HCT116 (cell line): ENCODE measurements at places on chromosomes 12 and 14. TPM values are rescaled to one million over a fixed set of nuclear protein-coding genes. Genes with fewer than 3 reads are reported as not detected.

Gene BCL7A
- 14.2 TPM for total RNA-seq

DNA sequence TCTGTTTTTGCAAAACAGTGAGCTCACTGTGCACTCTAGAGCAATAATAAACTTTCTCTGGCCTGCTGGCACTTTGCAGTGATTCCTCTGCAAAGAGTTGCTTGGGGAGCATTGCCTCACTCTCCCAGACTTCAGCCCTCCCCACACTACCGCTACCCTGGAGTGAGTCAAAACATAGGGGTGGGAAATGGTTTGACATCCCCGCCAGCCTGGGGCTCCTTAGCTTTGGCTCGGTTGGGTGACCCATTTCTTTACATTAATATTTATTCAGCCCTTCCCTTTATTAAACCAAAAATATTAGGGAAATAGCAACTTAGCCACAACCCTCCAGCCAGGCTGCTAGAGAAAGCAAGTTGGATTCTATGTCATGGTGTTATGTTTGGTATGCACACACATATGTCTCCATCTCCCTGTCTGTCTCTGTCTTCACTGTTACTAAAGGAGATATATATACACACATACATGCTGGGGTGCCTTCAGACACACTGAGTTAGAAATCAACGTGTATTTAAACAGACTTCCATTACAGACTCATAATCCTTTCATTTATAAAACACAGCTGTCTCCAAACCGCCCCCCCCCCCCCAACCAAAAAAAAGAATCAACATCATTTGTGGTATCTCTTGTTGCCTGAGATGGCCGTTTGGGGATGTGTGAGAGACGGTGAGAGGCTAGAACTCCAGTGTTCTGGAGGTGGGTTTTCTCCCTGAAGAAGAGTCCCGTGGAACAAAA is 3.4 kb upstream of the IRF2BPL start:
- DNase-seq, result no peak
- peaks cover 57% of the 10 kb centered on the region for H3K4me1 ChIP-seq
- no peaks in the 10 kb centered on the region for H3K36me3 ChIP-seq

DNA sequence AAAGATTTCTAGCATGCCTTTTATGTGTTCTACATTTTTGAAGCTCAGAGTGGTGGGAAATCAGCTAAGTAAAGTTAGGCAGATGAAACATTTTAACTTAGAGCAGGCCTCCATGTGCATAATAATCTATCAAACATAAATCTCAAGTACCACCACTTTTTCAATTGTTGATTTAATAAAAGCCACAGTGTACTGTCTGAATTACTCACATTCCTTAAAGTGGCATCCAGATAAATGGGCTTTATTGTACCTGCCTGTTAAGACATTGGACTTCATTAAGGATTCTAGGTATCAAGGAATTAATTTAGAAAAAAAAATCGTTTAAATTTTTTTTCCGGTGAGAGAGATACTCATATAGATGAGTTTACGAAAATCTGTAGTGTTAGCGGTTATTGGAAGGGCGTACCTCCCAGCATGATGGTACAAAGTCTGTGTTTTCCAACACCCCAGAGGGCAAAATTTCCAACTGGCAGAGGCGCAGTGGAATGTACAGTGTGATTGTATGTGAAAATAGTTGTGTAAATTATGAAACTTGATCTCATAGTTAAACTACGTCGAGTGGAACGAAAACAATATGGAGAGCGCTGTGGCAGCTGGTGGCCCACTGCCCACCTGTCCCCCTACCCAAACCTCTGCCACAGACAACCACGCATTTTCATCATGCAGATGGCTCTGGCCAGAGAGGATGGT is 25.0 kb downstream of the ELK3 start:
- H3K4me3 ChIP-seq, result peak overlapping the region; percentile 33
- H3K27me3 ChIP-seq, result no peaks in the 10 kb centered on the region
- no peak for DNase-seq
- peaks cover 45% of the 10 kb centered on the region for H3K4me1 ChIP-seq

Gene GPRC5A
- 305 TPM for total RNA-seq

Gene HPD
- total RNA-seq, result 1.1 TPM

DNA sequence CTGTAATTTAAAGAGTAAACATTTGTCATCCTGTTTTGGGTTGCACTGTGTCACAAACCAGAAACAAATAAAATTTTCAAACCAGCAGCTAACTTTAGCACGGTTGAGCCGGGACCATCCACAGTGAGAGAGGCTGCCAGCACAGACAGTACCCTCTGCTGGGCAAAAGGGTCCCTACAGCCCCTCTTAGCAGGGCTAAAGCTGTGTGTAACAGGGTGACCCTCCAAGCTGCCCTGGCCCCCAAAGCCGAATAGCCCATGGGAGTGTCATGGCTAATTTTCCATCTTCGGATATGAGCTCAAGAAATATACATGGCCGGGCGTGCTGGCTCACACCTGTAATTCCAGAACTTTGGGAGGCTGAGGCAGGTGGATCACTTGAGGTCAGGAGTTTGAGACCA is 157.1 kb upstream of the GRIN2B start:
- no peaks in the 10 kb centered on the region for H3K27me3 ChIP-seq
- DNase-seq, result no peak
- no peak overlapping the region for H3K27ac ChIP-seq

GRCh38 chr12:51678086-51678724 is 87.2 kb downstream of the SCN8A start:
- H3K27me3 ChIP-seq, result no peaks in the 10 kb centered on the region
- no peak overlapping the region for H3K27ac ChIP-seq
- DNase-seq, result peak; percentile 34
- no peak overlapping the region for H3K4me3 ChIP-seq
- peaks cover 3% of the 10 kb centered on the region; the same call in 1 of the 2 replicates for H3K4me1 ChIP-seq

Gene ENDOU
- total RNA-seq, result not detected

Gene KRT2
- not detected for total RNA-seq

Gene PIANP
- total RNA-seq, result not detected

GRCh38 chr14:64581363-64581762 is 31.6 kb downstream of the PPP1R36 start:
- no peak overlapping the region for H3K27ac ChIP-seq
- DNase-seq, result no peak
- H3K4me3 ChIP-seq, result no peak overlapping the region

Gene EML5
- total RNA-seq, result 1.8 TPM

- no peak for DNase-seq
- H3K27me3 ChIP-seq, result peaks cover 34% of the 10 kb centered on the region
- H3K4me3 ChIP-seq, result no peak within 1 kb of the TSS
- no peaks in the 10 kb centered on the region for H3K4me1 ChIP-seq
Observed at GRCh38 chr12:65121049-65121955, at the start of gene WIF1. Gene WIF1, minus strand, starts transcription at chr12:65121305. Its CDS starts 114 bp downstream, at chr12:65121191.

GRCh38 chr12:26126340-26127284 is 1.8 kb upstream of the BHLHE41 start:
- H3K27ac ChIP-seq, result peak overlapping the region; percentile 73
- H3K4me1 ChIP-seq, result peaks cover 40% of the 10 kb centered on the region
- peak overlapping the region; percentile 66 for H3K4me3 ChIP-seq
- H3K27me3 ChIP-seq, result peaks cover 11% of the 10 kb centered on the region; the same call in 1 of the 2 replicates

Gene RAPGEF3
- 1.8 TPM for total RNA-seq

DNA sequence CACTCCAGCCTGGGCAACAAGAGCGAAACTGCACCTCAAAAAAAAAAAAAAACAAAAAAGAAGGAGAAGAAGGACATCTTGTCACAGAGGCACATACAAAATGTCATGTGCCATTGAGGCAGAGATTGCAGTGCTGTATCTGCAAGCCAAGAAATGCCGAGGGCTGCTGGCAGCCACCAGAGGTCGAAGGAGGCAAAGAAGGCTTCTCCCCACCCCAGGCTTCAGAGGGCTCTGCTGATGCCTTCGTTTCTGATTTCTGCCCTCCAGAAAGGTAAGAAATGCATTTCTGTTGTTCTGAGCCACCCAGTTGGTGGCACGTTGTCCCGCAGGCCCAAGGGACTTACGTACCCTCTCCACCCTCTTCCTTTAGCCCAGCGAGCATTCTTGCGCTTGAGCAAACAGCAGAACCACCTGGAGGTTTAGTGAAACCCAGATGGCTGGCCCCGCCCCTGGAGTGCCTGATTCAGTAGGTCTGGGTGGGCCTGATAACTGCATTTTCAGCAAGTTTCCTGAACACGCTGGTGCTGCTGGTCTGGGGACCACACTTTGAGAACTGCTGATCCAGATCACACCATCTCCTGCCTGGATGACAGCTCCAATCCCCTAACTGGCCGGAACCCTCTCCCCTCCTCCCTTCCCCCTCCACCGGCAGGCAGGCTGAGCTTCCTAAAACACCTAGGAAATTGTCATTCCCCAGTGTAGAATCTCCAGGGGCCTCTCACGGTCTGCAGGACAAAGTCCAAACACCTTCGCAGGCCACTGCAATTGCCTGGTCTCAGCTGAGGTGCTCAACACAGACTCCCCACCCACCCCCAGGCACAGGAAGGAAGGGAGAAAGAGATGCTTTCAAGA is 21.1 kb upstream of the SCARB1 start:
- no peak overlapping the region for H3K4me3 ChIP-seq
- no peaks in the 10 kb centered on the region for H3K27me3 ChIP-seq
- no peak for DNase-seq
- peaks cover 31% of the 10 kb centered on the region for H3K4me1 ChIP-seq
- no peaks in the 10 kb centered on the region for H3K36me3 ChIP-seq

GRCh38 chr12:6766651-6767349 is 637 bp downstream of the PTMS start:
- H3K4me1 ChIP-seq, result peaks cover 81% of the 10 kb centered on the region
- H3K36me3 ChIP-seq, result peaks cover 13% of the 10 kb centered on the region
- H3K27me3 ChIP-seq, result no peaks in the 10 kb centered on the region
- peak overlapping the region; percentile 72 for H3K27ac ChIP-seq
- DNase-seq, result no peak

Gene PRH2
- total RNA-seq, result not detected

- DNase-seq, result no peak
- no peaks in the 10 kb centered on the region for H3K27me3 ChIP-seq
- no peaks in the 10 kb centered on the region for H3K36me3 ChIP-seq
- no peak overlapping the region for H3K4me3 ChIP-seq
- no peak overlapping the region for H3K27ac ChIP-seq
- H3K4me1 ChIP-seq, result peaks cover 19% of the 10 kb centered on the region; the same call in 1 of the 2 replicates
Observed at GRCh38 chr12:101053203-101053602, 156.8 kb downstream of the SLC5A8 start.

GRCh38 chr14:99628887-99629618 is 15.9 kb upstream of the HHIPL1 start:
- peak overlapping the region; percentile 46 for H3K4me3 ChIP-seq
- DNase-seq, result peak; percentile 61
- H3K27ac ChIP-seq, result no peak overlapping the region
- H3K4me1 ChIP-seq, result peaks cover 6% of the 10 kb centered on the region; the same call in 1 of the 2 replicates
- no peaks in the 10 kb centered on the region for H3K27me3 ChIP-seq

Gene MSI1
- total RNA-seq, result 26.0 TPM

DNA sequence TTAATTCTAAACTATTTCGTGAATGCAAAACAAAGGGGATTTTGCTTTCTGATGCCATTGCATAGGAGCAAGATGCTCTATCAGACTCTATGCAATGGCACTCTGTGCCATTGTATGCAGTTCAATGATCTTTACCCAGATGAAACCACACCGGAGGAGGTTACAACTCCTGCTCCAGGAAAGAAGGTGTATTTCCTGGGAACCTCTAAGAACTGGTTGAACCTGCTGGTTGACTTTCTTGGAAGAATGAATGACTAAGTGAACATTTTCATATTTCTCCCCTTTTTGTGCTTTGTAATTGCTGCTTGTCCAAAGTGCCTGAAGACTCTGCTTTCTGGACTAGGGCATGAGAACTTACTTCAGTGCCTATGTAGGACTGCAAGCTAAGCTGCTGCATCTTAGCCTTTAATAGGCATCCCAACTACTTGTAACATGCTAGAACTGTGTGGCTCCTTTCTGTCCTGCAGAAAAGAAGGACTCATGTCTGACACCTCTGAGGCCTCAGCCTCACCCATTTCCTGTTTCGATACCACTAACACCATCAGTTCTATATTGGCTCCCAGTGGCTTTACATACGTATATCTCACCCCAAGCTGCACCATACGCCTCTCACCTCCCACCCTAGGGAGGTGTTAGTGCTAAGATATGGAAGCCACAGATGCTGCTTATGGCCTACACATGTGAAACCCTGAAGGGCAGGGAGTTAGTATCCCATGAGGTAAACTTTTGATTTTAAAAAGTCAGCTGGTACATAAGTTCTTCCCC is 193.5 kb upstream of the CNOT2 start:
- H3K27me3 ChIP-seq, result no peaks in the 10 kb centered on the region
- peaks cover 19% of the 10 kb centered on the region for H3K4me1 ChIP-seq
- no peaks in the 10 kb centered on the region for H3K36me3 ChIP-seq
- no peak overlapping the region for H3K4me3 ChIP-seq
- no peak overlapping the region for H3K27ac ChIP-seq
- DNase-seq, result peak; percentile 44

- no peak overlapping the region for H3K27ac ChIP-seq
- no peak overlapping the region for H3K4me3 ChIP-seq
- no peaks in the 10 kb centered on the region for H3K27me3 ChIP-seq
- no peaks in the 10 kb centered on the region for H3K36me3 ChIP-seq
- no peak for DNase-seq
- H3K4me1 ChIP-seq, result no peaks in the 10 kb centered on the region
Observed at GRCh38 chr12:42887657-42888056, 298.1 kb upstream of the PRICKLE1 start.
